ENCODE measurements at places on chromosomes 7 and 10.

GRCh38 chr10:125102246-125102645 is 58.1 kb downstream of the CTBP2 start:
- no peak for DNase-seq

DNA sequence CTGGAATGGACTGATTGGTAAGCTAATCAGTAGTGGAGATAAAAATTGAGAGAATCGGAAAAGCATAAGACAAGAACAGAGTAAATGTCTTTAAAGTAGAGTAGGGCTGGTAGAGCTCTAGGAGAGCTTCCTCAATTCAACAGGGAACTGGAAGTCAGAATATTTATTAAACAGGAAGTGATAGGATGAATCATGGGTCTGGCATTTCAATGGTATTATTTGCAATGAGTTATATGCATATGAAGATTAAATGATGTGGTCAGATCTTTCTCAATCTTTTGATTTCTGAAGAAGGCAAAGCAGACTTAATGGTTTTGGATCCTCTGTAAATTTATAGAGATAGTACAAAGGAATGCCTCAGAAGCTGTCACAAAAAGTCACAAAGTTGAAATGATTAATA is 349.0 kb downstream of the HPSE2 start:
- DNase-seq, result no peak

GRCh38 chr7:51665045-51665780 is 348.6 kb upstream of the COBL start:
- DNase-seq, result no peak

DNA sequence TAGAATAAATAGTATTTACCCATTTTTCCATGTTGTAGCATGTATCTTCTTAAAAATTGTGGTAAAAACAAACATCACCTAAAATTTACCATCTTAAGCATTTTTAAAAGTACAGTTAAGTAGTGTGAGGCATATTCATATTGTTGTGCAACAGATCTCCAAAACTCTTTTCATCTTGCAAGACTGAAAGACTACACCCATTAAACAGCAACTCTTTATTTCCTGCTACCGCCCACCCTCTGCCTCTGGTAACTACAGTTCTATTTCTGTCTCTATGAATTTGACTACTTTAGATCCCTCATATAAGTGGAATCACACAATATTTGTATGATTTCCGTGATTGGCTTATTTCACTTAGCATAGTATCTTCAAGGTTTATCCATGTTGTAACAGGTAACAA is 40.0 kb upstream of the AGBL3 start:
- no peak for DNase-seq

GRCh38 chr7:157032128-157032527 is 21.7 kb upstream of the MNX1 start:
- no peak for DNase-seq

GRCh38 chr7:45435131-45435530 is 139.0 kb upstream of the ADCY1 start:
- no peak for DNase-seq

DNA sequence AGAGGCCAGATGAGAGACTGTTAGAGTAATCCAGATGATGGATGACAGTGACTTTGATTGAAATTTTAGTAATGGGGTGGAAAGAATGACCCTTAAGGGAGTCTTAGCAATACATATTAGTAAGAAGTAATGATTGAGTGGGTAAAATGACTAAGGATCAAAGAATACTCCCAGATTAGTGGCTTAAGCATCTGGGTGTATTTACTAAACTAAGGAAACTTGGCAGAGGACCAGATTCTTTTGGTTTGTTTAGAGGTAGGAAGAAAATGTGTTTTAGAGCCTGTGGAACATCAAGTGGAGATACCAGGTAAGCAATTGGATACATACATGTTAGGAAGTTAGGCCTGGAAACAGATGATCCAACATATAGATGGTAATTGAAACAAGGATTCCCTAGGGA is 58.8 kb upstream of the ADRA2A start:
- no peak for DNase-seq

GRCh38 chr7:101410743-101411507 is 48.2 kb downstream of the COL26A1 start:
- DNase-seq, result no peak

GRCh38 chr10:22978918-22979317 is 51.1 kb downstream of the ARMC3 start:
- DNase-seq, result no peak

GRCh38 chr7:142808802-142809583 is 38.2 kb downstream of the PRSS2 start:
- peak; percentile 88 for DNase-seq

- no peak for DNase-seq
These were observed 62.6 kb downstream of the ZNF777 start for GRCh38 chr7:149398195-149398820.

DNA sequence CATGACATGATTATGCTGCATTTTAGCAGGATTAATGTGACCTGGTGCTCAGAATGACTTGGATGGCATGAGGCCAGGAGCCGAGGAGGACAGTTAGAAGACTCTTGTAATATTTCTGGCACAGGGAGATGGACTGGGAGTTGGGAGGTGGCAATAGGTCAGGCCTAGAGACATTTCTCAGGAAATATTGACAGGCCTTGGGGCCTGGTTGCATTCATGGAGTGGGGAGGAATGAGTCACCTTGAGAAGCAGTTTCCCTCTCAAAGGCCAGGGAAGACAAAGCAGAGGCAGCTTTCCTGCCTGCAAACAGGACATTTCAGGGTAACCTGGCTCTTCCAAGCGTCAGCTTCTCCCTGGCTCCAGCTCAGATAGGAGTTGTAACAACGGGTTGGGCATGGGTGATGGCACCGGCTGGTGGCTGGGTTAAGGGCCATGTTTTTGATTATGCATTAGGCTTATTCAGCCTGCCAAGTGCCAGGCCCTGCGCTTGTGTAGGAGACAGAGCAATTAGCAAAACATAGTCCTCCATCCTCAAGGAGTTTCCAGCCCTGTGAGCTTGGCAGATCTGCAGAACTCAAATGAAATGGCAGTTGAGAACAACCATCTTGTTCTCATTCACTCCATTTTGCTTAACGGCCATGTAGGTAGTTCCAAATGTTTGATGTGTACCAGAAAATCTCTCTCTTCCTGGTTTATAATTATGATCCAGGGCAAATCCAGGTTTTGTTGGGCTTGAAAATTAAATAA is 38.2 kb downstream of the HK1 start:
- no peak for DNase-seq

GRCh38 chr7:70263471-70264255 is 665.4 kb downstream of the AUTS2 start:
- DNase-seq, result no peak

DNA sequence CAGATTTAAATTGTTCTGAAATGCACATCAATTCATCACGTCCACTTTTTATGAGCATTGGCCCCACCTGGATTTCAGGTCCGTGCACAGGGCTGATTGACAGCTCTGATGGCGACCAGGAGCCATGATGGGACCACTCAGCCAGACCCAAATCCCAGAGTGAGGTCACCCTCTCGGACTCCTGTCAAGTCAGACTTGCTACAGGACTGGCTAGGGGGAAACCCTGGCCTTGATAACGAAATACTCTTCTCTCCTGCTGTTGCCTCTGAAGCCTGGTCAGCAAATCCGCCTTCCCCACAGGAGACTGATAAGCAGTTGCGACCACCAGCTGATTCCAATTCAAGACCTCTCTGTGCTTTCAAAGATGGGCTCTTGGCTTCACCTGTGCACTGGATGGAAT is 76.4 kb downstream of the CARD11 start:
- no peak for DNase-seq

DNA sequence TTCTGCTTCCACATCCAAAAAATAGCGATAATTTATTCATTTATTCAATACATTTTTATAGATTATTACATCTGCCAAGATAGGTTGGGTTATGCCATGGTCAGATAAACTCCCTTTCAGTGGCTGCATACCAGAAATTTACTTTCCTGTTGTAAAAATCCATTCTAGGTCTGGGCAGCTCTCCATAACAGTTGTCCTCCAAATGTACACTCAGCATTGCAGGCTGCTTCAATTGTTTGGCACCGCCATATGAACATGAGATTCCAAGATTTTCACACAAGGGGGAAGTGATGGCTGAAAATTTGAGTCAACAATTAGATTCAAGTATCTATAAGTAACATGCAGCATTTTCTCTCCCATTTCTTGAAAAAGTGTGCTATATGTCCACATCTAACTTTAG is 568.7 kb downstream of the ETV1 start:
- DNase-seq, result no peak

GRCh38 chr10:57818522-57818921 is 449.2 kb downstream of the IPMK start:
- DNase-seq, result no peak

DNA sequence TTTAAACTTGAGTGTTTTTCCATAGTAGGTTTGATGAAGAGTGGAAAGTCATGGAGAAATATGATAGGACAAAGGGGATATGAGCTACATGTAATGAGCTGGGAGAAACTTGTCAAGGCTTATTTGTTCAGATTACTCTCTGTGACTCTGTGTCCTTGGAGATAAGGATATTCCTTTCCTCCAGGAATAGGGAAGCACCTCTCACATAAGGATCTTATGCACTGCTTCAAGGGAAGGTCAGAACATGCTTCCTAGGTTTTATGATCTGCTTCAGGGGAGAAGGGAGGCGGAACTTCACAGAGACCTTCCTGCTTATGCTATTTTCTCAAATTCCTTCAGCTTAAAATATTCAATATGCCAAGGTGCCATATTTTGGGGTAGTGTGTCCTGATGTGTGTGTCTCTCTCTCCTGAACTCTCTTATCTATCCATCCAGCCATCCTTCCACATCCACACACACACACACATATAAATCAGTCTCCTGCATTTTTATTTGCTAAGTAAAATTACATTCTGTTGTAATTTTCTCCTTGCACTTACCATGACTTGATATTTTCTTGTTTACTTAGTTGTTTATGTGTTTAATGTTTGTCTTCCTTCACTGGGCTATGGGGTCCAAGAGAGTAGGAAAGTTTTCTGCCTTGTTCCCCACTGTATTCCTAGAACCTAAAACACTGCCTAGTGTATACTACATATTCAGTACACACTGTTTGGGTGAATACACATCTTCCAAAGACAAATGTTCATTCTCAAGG is 26.4 kb downstream of the ARL4A start:
- no peak for DNase-seq

DNA sequence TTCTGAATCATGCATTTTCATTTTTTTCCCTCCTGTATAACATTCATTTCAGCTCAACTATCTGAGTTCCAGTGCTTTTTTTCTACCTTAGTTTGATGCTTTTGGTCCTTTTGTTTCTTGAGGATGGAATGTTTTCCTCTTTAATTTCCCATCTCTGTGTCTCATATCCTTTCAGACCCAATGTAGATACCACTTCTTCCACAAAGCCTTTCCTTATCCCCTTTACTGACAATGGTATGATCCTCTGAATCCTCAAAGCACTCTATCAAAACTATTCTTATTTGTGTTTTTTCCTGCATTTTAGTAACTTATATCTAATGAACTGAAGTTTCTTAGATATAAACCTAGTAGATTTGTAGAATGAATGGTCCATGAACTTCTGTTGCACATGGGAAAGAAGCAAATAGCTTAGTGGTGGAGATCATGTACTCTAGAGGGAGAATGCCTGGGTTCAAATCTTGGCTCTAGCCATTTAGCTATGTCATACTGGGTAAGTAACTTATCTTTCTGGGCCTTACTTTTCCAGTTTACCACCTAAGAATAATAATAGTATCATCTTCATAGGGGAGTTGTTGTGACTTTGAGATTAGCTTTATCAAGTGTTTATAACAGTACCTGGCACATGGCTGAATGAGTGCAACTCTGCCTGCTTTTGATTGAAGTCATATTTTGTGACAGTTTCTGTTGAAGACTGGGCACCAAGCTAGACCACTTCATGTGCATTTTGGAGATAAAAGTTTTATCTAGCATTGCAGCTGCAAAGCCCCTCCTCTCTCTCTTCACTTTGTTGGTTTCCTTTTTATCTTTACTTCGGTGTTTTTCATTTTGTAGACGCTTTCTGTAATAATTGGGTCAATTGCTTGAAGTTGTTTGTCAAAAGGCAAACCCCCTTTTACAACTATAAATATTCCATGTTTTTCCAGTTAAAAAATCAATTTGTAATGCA is 18.5 kb downstream of the STAM start:
- DNase-seq, result no peak

DNA sequence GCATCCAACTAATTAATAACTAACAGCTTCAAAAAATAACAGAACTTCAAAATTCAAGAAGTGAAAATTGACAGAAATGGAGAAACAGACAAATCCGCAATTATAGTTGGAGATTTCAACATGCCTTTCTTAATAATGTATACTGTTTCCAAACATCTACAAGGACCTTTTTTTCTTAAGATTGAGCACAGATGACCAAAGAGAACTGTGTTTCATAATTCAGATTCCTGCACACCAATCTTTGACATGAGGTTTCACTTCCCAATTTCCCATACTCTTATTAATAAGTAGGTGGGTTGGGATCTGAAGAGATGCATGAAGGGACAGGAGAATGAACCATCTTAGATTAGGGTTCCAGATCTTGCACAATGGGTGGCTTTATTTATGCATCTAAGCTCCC is 24.9 kb upstream of the GIMAP7 start:
- no peak for DNase-seq

DNA sequence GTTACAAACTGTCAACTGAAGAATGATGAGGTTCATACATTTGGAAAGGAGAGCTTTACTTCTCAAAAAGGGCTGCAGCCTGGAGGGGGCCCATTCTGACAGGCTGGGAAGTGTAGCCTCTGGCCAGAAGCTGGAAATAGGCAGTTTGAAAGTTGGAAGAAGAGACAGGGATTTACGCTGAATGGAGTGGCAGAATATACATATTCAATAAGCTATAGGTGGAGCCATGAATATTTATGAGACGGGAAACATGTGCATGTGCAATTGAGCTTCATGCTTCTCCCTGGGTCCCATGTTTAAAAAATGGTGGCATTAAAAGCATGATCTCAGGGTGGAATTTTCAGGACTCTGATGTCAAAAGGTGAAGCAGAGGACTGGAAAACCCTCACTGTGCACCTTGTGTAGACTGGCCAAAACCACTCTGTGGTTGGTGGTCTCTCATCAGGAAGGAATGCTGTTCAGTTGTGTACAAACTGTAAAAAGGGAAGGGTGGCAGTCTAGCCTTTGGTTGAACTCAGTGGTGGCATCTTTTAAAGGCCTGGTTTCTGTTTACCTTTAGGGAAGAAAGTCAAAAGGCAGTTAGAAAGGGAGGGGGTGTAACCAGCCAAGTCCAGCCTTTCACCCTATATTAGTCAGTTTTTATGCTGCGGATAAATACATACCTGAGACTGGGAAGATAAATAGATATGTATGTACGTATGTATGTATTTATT is 7.2 kb upstream of the ACTR3B start:
- no peak for DNase-seq

DNA sequence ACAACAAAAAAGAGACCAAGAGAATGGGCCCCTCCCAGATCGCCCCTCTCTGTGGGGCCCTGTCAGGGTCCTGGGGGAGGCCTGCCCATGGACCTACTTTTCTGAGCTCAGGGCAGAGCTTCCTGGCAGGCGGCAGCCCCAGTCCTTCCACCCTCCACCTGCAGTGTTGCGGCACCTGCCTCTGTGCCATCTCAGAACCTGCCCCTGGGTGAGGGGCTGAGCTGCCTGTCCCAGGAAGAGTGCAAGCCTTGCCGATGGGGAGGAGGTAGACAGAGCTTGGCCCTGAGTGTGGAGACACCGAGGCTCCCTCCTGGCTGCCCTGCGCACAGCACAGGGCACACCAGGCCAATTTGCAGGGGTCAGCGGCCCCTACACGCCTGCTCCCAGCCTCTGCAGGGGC is 67.5 kb downstream of the UNCX start:
- no peak for DNase-seq

All from GM06990 (cell line).